Fibroblast of skin of right biceps (primary cell): ENCODE measurements at places on chromosomes 16 and 17.

GRCh38 chr16:85570735-85571562 is 42.2 kb upstream of the GSE1 start:
- DNase-seq, result no peak

DNA sequence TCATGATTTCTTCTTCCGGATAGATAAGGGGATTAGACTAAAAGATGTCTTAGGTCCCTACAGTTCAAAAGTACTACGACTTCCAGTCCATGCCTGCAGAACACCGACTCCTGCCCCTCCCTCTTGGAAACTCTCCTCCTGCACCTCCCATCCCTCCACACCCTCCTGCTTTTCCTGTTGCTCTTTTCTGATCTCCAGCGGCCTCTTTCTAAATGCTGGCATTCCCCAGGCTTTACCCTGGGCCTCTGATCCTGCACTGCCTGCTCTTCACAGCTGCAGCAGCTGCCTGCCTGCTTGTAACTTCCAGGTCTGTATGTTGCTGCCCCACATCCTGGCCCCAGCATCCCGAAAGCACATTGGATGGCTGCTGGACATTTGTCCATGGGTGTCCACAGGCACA is 154.2 kb downstream of the KCNJ12 start:
- DNase-seq, result no peak

GRCh38 chr17:65977041-65977440 is 214.9 kb downstream of the CEP112 start:
- peak; percentile 49 for DNase-seq

GRCh38 chr16:55171241-55171640 is 152.8 kb upstream of the IRX6 start:
- no peak for DNase-seq

- DNase-seq, result peak; percentile 29
Measured at GRCh38 chr16:88430524-88431446, 22.3 kb upstream of the ZFPM1 start.

DNA sequence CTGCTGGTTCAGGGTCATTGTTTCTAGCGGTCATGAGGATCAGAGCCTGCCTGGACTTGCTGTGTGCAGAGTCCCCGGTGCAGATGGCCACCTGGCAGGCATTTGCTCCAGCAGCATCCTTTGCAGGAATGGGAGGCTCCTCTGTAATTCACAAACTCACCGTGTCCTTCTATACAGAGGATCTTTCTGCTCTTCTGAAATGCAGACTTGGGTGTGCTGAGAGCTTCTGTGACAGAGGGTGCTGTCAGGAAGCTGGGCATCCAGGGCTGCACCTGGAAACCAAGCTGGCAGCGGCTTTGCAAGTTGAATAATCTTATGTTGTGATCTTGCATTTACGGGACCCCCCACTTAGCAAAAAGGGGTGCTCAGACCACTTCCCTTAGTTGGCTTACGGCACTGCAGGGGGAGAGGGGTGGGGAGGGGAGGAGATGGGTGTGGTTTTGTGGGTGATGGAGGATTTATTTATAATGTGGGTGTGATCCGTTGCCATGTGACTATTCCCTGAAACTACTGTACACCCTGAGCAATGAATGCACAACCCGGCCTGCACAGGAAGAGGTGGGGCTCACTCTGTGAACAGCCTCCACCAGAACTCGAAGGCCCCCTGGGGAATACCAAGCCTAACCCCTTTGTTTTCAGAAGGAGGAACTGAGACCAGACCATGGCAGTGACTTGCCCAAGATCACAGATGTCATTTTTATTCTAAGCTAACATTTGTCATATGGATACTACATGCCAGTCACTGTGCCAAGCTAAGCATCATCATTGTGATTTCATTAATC is 178.3 kb downstream of the PRKCB start:
- DNase-seq, result no peak

DNA sequence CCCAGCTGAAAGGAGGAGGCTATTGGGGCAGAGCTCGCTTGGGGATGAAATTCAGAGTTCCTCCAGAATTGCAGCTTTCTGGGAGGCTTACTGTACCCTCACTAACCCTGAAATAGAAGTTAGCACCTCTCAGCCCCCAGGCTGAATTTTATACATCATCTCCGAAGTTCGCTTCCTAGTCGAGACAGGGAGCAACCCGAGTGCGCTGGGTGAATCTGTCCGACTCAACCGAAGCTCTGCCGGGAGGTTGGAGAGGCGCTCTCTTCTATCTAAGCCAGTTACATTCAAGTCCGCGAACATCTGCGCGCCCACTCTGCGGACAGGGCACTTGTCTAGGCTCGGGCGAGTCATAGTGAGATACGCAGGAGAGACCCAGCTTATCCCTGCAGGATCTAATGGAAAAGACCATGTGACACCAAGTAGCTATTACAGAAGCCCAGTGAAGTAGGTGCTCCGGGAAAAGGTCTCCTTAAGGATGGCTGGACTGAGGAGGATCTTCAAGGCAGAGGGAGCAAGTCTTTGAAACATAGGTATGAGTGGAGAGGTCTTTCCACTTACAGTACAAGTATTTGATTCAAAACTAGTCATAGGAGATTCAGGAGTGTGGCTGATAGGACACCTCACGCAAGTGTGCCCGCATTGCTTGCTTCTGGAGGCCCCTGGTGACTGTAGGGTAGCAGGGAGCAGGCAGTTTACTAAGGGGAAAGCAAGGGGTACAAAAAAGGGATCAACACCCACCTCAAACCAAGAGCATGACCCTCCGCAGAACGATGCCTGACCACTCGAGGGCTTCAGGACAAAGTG is 646 bp upstream of the HES7 start:
- DNase-seq, result no peak

GRCh38 chr16:66639091-66639885 is 34.8 kb downstream of the CMTM3 start:
- peak; percentile 32 for DNase-seq

GRCh38 chr16:19710191-19710908 is 7.7 kb downstream of the KNOP1 start:
- no peak for DNase-seq

GRCh38 chr17:36972186-36972700 is 23.5 kb downstream of the AATF start:
- peak; percentile 18 for DNase-seq

- no peak for DNase-seq
Measured at GRCh38 chr16:56852968-56853367, 12.0 kb upstream of the SLC12A3 start.

- DNase-seq, result no peak
Measured at GRCh38 chr16:1656808-1657617, 21.1 kb upstream of the JPT2 start.

- DNase-seq, result peak; percentile 21
Measured at GRCh38 chr17:64984851-64985521, 65.7 kb upstream of the LRRC37A3 start.

- DNase-seq, result peak; percentile 33
Measured at GRCh38 chr17:59372138-59372751, 40.8 kb downstream of the YPEL2 start.

DNA sequence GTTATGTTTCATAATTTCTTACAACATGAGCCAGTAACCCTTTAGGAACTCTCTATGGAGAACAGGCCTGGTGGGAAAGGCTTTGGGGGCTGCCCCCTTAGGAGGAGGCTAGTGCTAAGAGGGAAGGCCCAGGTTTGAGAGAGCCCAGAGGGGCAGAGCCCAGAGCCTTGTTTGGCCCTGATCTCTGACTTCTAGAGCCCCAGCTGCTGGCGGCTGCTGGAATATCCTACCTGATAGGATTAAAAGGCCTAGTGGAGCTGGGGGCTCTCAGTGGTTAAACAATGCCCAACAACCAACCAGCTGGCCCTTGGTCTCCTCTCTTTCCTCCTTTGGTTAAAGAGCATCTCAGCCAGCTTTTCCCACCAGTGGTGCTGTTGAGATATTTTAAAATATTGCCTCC is 54.1 kb downstream of the IGF2BP1 start:
- DNase-seq, result no peak

DNA sequence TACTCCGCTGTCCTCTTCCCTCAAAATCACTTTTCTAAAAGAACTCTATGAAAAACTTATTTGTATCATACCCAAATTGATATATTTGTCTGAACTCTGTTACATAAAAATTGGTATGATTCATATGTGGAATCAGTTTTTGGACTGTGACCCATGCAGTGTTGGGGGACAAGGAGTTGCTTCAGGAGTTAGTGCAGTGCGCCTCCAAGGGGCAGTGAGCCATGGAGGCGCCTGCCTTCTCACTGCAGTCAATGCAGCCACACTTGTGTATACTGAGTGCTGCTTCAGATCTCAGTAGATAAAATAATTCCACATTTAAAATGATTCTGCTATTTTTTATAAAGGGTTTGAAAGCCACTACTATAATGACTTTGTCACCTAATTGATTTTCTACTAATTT is 32.5 kb downstream of the DGKE start:
- DNase-seq, result no peak

DNA sequence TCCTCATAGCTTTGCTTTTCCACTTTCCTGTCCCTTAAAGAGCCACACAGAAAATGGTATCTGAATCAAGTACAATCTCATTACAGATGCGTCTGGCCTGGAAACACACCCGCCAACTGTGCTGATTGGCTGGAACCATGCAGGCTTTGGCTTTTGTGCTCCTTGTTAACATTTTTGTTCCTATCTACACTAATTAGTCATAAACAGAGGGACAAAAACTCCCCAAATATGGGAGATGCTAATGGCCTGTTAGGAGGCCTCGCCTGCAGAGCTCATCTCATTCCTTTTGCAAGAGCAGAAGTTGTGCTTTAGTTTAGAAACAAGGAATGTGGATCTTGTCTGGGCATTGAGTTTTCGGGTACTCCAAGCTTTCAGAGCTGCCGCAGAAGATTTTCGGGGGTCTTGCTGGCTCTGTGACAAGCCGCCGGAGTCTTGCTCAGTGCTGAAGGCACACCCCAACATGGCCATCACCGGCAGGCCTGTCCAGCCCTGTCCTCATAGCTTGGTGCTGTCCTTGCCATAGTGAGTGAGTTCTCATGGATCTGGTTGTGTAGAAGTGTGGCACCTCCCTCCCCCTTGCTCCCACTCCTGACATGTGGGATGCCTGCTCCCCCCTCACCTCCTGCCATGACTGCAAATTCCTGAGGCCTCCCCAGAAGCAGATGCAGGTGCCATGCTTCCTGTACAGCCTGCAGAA is 69.8 kb downstream of the METRNL start:
- no peak for DNase-seq

DNA sequence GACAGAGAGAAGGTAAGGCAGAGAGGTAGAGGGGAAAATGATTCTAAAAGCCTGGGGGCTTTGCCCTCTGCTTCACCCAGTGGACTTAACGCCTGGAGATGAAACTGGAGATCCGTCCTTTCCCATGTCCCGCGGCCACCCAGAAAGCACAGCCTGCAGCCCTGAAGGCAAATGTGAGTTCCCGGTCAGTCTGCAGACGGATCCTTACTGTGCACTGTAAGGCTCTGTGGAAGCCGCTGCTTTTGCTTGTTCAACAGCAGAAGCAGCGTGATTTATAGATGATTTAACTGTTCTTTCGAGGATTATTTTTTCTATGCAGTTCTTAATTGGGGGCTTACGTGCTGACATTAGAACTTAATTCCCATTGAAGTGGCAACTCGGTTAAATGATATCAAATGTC is 290.4 kb downstream of the FOXL1 start:
- DNase-seq, result no peak

DNA sequence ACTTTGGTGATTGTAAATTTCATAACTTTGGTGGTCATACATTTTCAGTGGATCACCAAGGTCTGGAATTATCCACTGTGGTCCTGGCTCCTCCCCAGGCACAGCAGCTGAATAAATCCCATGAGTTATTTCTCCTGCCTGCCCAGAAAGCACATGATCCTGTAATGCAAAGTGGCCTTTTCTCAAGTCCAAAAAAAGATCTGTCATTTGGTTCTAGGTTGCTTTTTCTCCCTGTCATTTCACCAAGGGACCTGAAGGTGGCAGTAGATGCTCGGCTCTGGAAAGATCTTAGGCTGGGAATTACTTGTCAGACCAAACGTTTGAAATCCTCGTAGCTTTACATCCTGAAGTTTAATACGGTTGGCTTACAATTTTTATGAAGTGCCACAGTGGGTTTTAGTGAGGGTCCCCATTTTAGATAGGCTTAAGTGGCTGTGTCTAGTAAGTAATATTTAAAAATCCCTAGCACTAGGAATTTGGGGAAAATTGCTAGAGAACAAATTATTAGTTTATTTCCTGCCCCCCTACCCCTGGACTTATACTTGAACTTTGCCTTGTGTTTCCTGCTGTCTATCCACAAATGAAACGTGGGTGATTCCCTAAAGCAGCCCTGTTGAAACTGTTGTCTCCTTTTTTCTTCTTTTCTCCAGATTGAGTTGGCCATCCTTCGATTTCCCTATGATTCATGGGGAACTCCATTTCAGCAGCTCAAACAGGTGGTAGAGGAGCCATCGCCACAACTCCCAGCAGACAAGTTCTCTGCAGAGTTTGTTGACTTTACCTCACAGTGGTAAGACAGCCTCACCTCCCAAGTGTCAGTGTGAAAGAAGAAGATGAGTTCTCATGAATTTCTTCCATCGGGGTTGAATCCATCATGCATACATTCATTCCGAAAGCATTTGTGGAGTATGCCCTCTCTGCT is 111.7 kb downstream of the MAP2K6 start:
- peak; percentile 59 for DNase-seq
